ENCODE measurements at places on chromosomes 6 and 20. TPM values are rescaled to one million over a fixed set of nuclear protein-coding genes. Genes with fewer than 3 reads are reported as not detected.
A peak's percentile ranks its signal among the peaks of the same experiment; 100 is the strongest.

DNA sequence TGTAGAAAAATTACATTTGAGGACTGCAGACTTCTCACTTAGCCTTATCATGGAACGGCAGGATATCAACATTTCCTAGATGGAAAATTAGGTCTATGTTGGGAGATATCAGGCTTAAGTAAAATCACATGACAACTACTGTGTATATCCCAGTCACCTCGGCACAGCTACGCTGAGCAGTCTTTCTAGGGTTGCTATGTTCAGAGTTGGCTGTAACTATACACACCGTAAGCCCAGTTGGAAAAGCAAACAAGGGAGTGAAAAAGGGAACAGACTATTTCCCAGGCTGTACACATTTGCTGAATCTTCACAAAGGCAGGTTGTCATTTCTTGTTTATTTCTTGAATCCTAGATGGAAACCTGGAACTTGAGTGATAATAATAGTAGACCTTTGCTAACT is 80.7 kb upstream of the PTPRK start:
- no peak overlapping the region for H3K4me3 ChIP-seq
- H3K4me1 ChIP-seq, result peaks cover 11% of the 10 kb centered on the region

GRCh38 chr6:35497571-35498421 is 917 bp upstream of the TEAD3 start:
- H3K27ac ChIP-seq, result peak overlapping the region; percentile 98
- peaks cover 62% of the 10 kb centered on the region for H3K4me1 ChIP-seq
- H3K4me3 ChIP-seq, result peak overlapping the region; percentile 77
- peak; percentile 82 for DNase-seq
- no peaks in the 10 kb centered on the region for H3K27me3 ChIP-seq

GRCh38 chr6:109255946-109256640 is 126.2 kb downstream of the CD164 start:
- H3K27me3 ChIP-seq, result no peaks in the 10 kb centered on the region
- H3K27ac ChIP-seq, result no peak overlapping the region

DNA sequence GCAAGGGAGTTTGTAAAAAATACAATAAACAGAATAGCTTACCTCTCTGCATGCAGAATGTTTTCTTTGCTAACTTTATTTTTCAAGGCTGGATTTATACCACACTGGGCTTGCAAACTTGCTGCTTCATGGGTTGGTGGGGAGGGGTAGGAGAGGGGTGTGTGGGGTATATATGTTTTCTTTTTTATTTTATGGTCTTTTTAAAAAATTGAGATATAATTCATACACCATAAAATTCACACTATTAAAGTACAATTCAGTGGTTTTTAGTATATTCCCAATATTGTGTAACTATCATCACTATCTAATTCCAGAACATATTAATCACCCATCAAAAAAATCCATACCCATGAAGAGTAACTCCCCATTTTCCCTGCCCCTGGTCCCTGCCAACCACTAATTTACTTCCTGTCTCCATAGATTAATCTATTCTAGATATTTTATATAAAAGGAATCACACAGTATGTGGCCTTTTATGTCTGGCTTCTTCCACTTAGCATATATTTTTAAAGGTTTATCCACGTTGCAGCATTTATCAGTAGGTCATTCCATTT is 14.3 kb upstream of the TRPC4AP start:
- H3K27me3 ChIP-seq, result no peaks in the 10 kb centered on the region
- no peak for DNase-seq
- H3K27ac ChIP-seq, result no peak overlapping the region

- DNase-seq, result no peak
- H3K27me3 ChIP-seq, result no peaks in the 10 kb centered on the region
- no peaks in the 10 kb centered on the region for H3K36me3 ChIP-seq
- H3K4me1 ChIP-seq, result peaks cover 22% of the 10 kb centered on the region
These were observed 24.6 kb downstream of the DLL1 start for GRCh38 chr6:170266061-170266825.

GRCh38 chr6:162181111-162181510 is 546.5 kb downstream of the PRKN start:
- DNase-seq, result no peak
- H3K27me3 ChIP-seq, result peaks cover 6% of the 10 kb centered on the region
- no peak overlapping the region for H3K27ac ChIP-seq
- no peak overlapping the region for H3K4me3 ChIP-seq
- no peaks in the 10 kb centered on the region for H3K4me1 ChIP-seq
- no peaks in the 10 kb centered on the region for H3K36me3 ChIP-seq

DNA sequence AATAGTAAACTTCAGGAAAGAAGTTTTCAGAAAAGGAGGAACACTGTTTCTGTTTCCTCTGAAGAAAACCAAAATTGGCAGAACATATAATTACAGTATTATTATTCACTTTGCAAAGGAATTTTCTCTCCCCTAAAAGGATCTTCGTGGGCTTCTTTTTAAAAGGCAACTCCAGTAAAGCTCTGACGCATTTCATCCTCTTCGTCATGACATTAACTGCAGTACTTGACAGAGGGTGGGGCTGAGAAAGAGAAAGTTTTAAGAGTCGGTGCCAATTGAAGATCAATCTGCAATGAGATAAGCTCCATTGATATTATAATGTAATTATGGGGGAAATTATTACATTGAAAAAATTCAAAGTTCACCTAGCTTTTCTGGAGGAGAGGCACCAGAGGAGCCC is 75.8 kb downstream of the MYB start:
- no peaks in the 10 kb centered on the region for H3K4me1 ChIP-seq
- DNase-seq, result no peak
- peaks cover 19% of the 10 kb centered on the region for H3K27me3 ChIP-seq
- no peaks in the 10 kb centered on the region for H3K36me3 ChIP-seq

SLC2A10 gene
- 23.8 TPM for total RNA-seq

RAD21L1 gene
- total RNA-seq, result not detected

All from mesothelial cell of epicardium (in vitro differentiated cells).